ENCODE measurements at places on chromosomes 11 and 22. TPM values are rescaled to one million over a fixed set of nuclear protein-coding genes. Genes with fewer than 3 reads are reported as not detected.

The ACR gene
- not detected for total RNA-seq

GRCh38 chr22:18906896-18907295 is 776 bp downstream of the DGCR6 start:
- DNase-seq: no peak

DNA sequence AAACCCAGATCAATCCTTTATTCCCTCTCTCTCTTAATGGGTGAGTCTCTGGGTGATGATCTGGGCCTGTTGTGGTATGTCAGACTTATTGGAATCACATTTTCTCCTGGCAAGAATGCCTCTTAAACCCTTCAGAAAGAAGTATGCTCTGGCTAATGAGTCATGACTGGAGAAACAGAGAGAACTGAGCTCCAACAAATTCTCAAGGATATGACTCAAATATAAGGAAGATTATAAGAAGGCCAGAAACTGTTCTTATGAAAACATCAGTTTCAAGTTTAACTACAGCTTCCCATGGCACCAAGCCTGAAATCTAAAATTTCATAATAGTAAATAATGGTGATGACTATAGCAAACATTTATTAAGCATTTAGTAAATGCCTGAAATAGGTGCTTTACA is 83.9 kb downstream of the OR5AK2 start:
- no peak for DNase-seq

The LMO2 gene
- total RNA-seq: not detected

- DNase-seq: no peak
Measured at GRCh38 chr22:19576460-19577421, 52.5 kb upstream of the CLDN5 start.

GRCh38 chr11:124578761-124579160 is 9.0 kb downstream of the OR8A1 start:
- DNase-seq: no peak

DNA sequence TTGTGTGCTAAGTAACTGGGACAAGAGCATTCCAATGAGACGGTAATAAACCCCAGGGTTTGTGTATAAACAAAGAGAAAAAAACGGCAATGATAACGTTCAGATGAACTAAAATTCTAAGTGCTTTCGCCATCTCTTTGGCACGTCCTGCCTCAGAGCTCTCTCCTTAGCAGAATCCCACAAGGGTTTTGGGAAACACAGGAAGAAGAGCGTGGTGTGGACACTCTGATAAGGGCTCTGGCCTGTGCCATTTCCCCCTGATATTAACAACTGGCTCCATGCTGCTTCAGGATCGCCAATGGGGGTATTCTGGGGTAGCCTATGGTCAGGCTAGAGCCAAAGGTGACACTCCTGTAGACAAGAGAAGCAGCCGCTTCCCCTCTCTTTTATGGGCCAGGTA is 18.4 kb downstream of the ABCC8 start:
- DNase-seq: no peak

The GDPD4 gene
- total RNA-seq: not detected

The C2CD3 gene
- 39.8 TPM for total RNA-seq

GRCh38 chr11:70077411-70078094 is 564 bp upstream of the ANO1 start:
- DNase-seq: no peak

The SEPTIN5 gene
- total RNA-seq: 8.3 TPM

- DNase-seq: no peak
Measured at GRCh38 chr11:124071623-124071948, 30.5 kb upstream of the OR10G7 start.

The PDXP gene
- total RNA-seq: 62.3 TPM

DNA sequence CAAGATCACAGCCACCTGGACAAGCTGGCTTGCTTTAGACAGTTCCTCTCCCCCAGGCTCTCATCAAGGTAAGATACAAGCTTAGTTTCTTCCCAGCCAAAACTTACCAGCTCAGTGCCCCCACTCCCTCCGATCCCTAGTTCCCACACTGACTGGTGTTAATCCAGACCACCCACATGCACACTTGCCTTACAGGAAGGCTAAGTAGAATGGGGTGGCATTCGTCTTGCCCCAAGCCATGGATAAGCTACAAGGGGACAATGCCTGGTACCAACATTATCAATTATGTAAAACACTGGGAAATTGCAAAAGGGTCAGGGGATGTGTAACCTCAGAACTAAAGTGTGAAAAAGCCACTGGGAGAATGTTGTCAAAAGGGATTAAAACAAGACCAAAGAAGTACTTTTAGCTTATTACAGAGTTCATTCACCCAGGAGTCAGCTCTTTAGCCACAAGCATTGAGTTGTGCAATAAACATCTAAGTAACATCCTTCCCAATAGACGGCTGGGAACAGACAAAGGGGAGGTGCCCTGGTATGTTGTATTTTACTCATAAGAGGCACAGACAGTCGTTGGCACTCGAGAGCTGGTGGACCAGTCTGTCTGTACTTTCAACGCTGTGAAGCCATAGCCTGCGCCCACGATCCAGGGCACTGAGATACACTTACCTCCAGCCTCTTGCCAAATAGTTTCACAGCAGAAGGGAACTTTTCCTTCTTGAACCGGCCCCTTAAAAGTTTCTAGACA is 1.1 kb downstream of the DHCR7 start:
- DNase-seq: no peak

DNA sequence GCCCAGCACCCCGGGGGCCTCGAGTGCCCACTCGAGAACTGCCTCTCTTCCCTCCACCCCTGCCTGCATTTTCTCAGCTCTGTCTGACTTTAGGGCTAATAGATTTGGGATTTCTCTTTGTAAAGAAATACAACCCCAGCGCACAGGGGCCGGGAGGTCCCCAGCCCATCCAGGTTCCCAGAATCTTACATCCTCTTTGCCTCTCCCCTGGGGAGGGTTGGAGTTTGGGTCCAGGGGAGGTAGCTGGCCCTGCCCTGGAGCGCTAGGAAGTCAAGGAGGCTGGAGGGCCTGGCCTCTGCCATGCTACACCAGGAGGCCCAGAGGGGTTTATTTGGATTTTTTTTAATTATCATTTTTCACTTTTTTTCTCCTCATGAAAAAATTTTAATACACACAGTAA is 65.7 kb upstream of the LMO1 start:
- DNase-seq: no peak

The DLG2 gene
- 3.8 TPM for total RNA-seq

DNA sequence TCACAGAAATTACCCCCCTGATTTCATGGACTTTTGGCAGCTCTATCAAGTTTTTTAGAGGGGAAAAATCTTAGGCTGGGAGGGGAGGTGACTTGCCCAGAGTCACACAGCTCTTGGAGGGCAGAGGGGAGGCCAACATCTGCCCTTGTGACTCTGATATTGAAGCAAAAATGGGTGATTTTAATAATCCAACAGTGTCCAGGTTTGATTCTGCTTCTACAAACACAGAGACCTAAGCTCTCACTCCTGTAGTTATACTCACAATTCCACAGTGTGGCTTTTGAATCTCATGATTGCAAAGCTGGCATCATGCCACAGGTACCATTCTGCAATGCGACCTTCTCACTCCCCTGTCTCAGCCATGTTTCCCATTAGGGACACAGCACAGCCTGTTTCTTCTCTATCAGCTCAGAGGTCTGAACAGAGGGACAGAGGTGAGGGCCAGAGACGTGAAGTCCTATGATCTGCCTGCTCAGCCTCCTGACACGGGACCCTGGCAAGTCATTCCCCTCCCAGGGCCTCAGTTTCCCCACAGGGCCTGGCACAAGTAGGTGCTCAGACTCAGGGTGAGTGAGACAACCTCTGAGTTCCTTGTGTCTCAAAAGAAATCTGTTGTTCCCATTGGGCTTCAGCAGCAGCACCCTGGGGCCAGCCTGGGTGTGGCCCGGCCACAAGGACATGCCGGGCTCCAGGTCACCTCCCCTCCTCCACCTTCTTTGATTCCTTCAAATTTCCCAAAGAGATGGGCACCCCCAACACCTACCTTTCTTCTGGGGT is 766 bp downstream of the APOL2 start:
- DNase-seq: peak; percentile 50

The PANX3 gene
- not detected for total RNA-seq

The GTSE1 gene
- total RNA-seq: 46.3 TPM

The TRPC6 gene
- not detected for total RNA-seq

GRCh38 chr11:84812471-84812969 is 814.6 kb downstream of the DLG2 start:
- DNase-seq: no peak

The NLRP6 gene
- not detected for total RNA-seq

The RBM4 gene
- total RNA-seq: 513 TPM

The KDM4F gene
- total RNA-seq: 0.06 TPM

The SOX6 gene
- 0.37 TPM for total RNA-seq

The MUC5AC gene
- not detected for total RNA-seq

The MS4A3 gene
- total RNA-seq: not detected

The TEX54 gene
- not detected for total RNA-seq

- DNase-seq: no peak
Measured at GRCh38 chr22:46033256-46034200, 56.6 kb upstream of the WNT7B start.

DNA sequence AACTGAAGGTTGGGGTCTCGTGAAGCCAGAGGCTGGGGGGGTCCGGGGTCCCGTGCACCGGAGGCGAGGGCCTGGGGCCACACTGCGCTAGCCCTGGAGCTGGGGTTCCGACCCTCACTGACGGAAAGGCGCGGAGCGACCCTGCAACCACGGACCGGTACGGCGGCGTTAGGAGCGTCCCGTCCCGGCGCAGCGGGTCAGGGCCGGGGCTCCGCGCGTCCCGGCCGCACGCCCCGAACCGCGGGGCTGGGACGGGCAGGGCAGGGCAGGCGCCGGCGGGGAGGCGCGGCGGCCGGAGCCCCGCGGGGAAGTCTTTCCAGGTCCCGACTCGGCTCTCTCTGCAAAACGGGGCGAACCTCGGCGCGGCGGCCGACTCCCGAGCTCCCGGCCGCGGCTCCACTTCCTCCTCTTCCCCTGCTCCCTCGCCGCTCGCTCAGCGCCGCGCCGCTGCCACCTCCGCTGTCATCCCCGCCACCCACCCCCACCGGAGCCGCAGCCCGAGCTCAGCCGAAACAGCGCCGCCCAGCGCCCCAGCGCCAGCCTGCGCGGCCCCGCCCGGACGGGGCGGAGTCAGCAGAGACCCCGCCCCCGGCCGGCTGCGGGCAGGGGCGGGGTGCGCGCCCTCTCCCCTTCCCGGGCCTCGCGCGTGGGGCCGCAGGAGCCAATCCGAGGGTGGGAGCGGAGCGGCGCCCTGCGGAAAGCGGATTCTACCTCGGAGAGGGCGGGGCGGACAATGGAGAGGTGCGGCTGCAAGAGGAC is at the start of gene GDPD5:
GDPD5 (minus strand) TSS at position 509 of the 759 bp plus-strand sequence. CDS start 48,206 bp downstream, outside the sequence.
- peak; percentile 85 for DNase-seq

DNA sequence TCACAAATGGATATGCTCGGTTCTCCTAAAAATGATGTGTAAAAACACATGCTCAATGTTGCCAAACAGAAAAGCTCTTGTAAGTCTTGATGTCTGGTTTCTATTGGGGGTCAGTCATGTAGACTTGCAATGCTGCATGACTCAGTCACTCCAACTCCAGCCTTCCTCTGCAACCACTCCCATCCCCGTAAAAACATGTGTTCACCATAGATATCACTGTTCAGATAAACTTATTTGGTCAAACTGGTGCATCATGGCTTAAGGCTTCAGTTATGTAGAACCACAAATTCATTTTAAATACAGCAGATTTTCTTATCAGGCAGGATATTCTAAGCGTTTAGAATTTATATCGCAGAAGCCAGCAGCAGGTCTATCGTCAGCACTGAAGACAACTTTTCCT is 298.4 kb upstream of the LUZP2 start:
- DNase-seq: no peak

GRCh38 chr22:22213231-22213630 is 31.4 kb upstream of the VPREB1 start:
- DNase-seq: no peak

- no peak for DNase-seq
Measured at GRCh38 chr11:47891886-47892285, 43.7 kb upstream of the NUP160 start.

GRCh38 chr11:126949066-126949891 is 51.3 kb downstream of the KIRREL3 start:
- DNase-seq: peak; percentile 71

DNA sequence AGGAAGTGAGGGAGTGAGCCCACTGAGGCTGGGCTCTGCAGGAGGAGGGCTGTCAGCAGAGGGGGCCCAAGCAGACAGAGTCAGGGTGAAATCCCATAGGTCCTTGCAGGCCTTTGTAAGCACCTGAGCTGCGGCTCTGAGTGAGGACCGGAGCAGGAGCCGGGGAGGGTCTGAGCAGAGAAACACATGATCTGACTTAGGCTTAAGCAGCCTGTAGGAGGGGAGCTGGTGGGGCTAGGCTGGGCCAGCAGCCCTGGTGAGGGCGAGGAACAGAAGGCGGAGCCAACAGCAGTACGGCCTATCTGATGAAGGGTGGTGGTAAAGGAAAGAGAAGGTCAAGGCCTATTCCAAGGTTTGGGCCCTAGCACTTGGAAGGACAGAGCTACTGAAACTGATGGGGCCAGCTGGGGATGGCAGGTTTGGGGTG is 26.9 kb upstream of the CBX7 start:
- peak; percentile 57 for DNase-seq

The SCT gene
- not detected for total RNA-seq

GRCh38 chr11:68841718-68842426 is at the start of gene CPT1A:
Gene CPT1A (minus strand): TSS chr11:68841916. CDS start chr11:68815474, 26,442 bp downstream.
- no peak for DNase-seq

GRCh38 chr22:17921871-17922821 is 102.2 kb downstream of the MICAL3 start:
- no peak for DNase-seq

GRCh38 chr11:76185931-76186401 is 20.3 kb downstream of the WNT11 start:
- peak; percentile 38 for DNase-seq

The NEFH gene
- total RNA-seq: 11.6 TPM
